ENCODE measurements at places on chromosomes 7 and 10.

DNA sequence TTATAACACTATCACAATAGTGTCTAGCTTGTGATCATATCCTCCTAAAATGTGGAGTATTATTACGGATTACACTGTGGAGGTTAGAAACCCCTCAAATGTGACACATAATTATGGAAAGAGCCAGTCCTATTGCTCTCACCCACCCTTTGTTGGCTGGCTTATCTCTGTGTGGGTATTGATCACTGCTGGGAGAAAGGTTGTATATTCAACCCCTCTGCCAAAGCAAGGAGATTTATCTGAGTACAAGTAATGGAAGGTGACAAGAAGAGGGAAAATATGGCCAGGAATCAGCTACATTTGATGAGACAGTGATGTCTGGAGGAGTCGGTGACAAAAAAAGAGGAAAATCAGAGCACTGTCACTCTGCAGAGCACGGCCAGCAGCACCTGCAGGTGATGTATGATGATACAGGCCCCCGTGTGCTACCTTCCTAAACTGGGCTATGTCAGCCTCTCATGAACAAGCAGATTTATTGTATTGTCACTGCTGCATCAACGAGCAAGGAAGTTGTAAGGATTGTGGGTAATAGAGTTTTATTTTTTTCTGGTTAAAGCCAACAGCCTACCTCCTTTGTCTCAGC lies 235.3 kb downstream of the PHF14 start:
- DNase-seq, result no peak

- DNase-seq, result no peak
Observed at GRCh38 chr10:5559642-5560141, 34.9 kb downstream of the CALML3 start.

GRCh38 chr7:72345208-72345727 lies 66.9 kb downstream of the CALN1 start:
- DNase-seq, result no peak

DNA sequence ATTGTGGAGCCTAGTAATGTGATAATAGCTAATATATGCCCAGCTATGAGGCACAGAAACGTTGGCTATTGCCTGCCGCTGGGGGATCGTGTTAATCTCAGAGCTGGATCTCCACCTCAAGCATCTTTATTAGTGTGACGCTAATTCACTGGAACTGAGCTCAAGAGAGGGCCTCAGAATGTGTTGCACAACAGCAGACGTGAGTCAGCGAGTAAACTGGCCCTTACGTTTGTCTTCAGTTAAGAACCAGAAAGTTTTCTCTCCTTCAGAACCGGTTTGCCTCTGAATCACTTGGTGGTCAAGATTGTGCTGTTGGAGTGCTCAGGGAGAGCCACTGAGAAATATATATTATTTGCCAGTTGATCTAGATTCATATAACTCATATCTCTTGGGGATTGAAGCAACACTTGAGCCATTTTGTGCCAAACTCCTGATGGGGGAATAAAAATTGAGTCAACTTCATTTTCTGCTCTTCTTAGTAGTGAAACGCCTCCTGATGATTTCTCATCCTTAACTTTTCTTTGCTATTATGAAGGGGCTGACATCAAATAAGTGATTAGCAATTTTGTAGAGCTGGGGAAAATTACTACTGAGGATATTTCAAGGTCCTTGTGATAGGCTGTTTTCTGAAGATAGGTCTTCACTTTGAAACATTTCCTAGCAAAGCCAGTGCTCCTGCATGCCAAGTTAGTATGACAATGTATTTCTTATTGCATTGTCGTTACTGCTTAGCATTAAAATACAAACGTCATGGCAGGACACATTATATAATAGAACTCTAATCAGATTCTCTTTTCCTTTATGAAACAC lies 22.3 kb downstream of the BZW2 start:
- no peak for DNase-seq

DNA sequence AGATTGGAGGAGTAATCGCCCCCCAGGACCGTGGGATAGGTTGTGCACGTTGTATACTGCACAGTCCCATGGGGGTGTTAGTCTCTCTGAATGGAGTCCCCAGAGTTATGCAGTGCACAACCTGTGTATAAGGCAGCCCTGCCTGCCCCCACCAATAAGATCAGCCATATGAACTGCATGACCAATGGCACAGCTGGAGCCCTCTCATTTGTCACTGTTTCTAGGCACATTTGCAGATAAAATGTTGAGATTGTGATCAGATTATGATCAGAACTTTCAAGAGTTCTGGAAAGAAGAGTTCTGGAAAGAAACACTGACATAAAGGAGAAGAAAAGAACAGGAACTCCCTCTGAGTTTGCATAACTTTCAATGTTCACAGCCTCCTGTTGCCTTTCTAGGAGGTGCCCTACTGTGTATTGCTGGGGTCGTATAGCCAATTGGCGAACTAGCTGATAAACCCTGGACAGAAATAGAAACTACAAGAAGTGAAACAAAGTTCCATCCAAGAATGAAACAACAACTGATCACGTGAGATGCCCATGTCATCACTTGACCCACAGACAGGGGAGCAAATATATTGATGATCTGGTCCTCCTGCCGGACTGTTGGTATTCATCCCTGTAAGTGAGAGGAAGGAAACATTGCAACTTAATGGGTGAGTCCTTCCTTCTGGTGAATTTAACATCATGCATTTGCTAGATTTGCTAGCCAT lies 49.6 kb upstream of the TOMM7 start:
- DNase-seq, result no peak

DNA sequence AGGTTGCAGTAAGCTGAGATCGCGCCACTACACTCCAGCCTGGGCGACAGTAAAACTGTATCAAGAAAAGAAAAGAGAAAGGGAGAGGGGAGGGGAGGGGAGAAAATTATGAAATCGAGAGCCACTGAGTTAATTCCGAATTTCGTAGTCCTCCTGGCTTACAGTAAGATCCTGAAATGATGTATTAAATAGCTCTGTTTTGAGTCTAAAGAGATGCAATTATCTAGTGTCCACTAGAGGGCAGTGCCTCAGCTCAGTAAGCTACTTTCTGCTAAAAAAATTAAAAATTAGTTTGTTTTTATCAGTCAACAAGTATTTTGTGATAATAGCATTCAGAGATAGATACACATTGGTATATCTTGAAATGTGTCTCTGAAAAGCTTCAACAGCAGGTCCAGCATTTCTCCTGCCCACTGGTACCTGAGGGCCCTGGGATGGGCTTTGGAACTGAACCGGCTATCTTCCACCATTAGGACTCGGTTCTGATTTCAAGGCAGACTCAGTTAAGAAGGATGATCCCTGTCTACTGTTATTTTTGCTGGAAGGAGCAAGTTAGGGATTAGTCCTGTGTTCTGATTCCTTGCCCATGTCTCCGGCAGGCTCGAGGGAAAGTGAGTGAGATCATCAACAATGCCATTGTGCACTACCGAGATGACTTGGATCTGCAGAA lies 19.5 kb downstream of the TSPAN33 start:
- DNase-seq, result no peak

DNA sequence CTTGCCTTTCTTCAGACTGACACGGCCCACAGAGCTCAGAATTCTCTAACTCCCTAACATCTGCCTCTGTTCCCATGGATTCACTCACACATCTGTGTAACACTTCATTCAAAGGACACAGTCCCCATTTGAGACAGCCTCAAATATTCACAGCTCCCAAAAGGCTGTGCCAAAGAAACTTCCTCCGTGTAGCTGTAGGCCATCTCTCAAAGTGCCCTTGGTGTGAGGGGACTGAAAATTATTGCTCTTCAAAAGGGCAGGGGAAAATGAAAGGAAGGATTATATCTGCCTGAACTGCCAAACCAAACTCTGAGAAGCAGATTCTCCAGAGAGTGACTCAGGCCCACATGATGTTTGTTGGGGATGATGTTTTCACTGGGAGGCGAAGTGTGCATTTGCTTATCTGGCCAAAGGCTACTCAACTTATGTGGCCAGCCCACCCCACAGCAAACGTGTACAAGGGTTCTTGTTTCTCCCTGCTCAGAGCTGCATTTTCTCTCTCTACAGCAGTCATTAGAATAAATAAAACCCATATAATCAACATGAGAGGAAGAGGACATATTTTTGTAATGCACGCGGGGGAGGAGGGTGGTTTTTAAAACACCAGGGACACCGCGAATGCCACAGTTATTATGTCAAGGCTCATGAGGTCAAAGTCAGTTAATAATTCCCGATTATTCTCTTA lies 302.4 kb upstream of the NFE2L3 start:
- no peak for DNase-seq

GRCh38 chr7:55409482-55410225 lies 44.5 kb downstream of the LANCL2 start:
- no peak for DNase-seq

Measured in stimulated activated CD4-positive, alpha-beta T cell treated with anti-CD3 and anti-CD28 coated beads, Interleukin-4, amount 100 ng/mL, for 48 hours (primary cell).